ENCODE measurements at places on chromosomes 13 and 19.
A peak's percentile ranks its signal among the peaks of the same experiment; 100 is the strongest.

GRCh38 chr19:38434549-38435051, 1.1 kb downstream of the RYR1 start:
- DNase-seq: no peak

DNA sequence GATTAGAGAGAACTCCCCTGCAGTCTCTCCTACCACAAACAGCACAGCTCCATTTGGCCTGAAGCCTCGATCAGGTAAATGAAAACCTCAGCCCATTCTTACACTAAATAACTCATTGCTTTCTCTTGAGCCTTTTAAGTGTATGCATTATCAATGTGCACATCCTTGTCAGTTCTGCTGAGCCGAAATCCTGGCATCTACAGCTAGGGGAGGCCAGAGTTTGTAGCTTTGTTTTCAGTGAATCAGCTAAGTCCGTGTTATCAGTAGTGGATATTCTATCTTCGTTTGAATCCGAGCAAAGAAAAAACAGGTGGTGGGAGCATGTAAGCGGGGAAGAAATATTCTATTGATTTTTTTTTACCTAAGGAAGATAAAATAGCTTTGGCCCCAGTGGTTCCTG, 84.4 kb downstream of the ESD start:
- DNase-seq: no peak

GRCh38 chr13:75365724-75366173, 116.2 kb downstream of the TBC1D4 start:
- no peak for DNase-seq

DNA sequence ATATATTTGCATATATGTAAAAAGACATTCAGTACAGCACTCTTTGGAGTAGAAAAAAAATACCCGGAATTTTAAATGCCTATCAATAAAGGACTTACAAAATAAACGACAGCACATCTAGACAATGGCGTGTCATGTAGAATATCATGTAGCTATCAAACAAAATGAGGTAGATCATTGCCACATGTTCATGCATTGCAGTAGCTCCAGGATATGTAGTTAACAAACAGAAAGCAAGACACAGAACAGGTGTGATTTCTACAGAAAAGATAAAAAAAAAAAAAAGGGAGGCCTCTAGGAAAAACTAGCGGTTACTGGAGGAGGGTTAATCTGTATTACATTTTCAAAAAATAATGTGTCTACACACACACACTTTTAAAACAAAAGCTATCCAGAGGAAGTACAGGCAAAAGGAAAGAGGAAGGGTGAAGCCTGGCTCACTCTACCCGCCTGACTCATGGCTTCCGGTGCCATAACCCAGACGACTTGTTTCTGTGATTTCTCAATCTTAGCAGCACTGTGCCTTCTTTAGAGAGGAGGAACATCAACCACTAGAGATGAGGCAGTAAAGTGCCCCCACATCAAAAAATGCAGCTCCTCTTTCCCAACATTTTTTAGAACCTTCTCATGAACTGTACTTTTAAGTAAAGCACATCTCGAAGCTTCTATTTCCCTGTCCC, 6.9 kb downstream of the KCTD12 start:
- no peak for DNase-seq

DNA sequence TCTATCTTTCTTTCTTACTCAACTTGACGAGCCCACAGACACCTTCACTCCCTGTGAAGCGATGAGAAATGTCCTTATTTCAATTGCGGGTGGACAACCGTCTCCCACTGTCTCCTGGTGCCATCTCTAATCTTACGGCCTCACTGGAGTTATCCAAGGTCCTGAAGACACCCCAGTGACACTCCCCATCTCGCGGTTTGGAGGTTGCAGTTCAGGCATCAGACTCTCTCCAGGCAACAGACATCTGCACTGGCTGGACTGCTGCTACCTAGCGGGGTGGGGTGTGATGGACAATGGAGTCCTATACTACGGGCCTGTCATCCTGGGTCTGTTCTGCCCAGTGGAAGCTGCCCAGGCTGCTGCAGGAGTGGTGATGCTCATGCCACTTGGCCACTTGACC, 18.3 kb upstream of the IRS2 start:
- DNase-seq: no peak

DNA sequence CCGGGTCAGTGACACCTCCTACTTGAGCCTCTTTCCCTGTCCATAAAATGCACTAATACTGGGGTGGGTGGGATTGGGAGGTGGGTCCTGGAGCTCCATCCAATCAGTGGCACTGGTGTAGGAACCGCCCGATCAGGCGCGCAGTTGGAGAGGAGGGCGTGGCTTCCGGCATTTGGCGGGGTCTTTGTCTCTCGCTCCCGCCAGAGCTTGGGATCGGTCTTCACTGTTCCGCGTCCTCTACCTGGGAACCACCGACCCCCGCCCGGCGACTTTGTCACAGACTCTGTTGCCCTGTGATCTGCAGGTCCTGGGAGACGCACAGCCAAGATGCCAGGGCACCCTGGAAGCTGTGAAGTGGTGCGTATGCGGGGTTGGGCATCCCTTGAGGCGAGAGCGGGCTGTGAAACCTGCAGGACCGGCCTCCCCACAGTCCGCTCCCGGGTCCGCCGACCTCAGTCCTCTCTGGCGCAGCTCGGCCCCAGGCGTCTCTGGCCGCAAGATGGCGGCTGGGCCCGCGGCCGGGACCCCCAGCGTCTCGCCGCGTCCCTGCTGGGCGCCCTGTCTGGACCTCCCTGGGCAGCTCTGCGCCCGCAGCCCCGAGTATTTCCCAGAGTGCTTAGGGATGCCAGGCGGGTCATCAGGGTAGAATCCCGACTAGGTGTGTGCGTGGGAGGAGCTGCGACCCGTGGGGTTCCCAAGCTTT, 41.6 kb upstream of the ZNF730 start:
- no peak for DNase-seq

- DNase-seq: peak; percentile 64
Observed at GRCh38 chr19:18322318-18322758, 538 bp downstream of the LSM4 start.

DNA sequence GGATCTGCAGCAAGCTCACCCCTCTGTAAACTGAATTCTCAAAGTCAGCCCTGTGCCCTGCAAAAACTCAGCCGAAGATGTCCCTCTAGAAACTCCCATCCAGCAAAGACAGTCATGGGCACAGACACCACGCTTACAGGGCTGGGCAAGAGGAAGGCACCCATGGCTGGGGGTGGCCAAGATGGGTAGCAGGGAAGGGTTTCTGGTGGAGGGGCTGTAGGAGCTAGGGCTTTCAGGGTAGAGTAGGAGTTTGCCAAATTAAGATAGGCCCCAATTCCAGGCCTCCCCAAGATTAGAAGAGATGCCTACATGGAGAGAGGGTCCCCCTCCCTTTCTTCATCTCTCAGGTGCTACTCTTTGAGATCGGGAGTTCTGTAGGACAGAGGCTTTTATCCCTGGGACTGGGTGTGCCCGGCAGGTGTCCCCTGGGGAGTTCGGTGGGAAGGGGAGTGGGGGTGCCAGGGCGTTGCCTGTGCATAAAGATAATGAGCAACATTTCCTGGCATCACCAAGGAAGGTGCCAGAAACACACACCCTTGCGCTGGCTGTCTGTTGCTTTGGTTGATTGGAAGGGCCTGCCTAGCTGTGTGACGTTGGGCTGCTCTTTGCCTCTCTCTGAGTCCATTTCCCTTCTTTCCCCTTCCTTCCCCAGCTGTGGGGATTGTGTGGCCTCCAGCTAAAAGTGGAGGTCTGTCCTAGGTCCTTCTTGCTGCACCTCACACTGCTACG, 9.4 kb downstream of the NRTN start:
- no peak for DNase-seq

DNA sequence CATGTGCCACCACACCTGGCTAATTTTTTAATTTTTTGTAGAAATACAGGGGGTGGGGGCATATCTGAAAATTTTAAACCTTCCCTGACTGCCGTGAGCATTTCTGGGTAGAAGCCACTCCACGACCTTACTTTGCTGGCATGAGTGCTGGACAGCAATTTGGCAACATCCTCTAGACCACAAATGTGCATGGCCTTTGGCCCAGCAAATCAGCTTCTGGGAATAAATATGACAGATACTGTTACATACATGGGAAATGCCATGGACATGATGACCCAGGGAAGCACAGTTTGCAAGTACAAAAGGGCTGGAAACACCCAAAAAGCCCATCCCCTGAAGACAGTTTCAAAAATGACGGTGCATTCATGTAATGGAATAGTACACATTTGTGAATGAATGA, 3.2 kb upstream of the PVR start:
- DNase-seq: no peak

GRCh38 chr19:16661480-16662034, 618 bp downstream of the TMEM38A start:
- peak; percentile 44 for DNase-seq

GRCh38 chr13:109533350-109533749, 253.0 kb downstream of the IRS2 start:
- no peak for DNase-seq

GRCh38 chr19:54418030-54418929, 3.0 kb downstream of the TTYH1 start:
- no peak for DNase-seq

DNA sequence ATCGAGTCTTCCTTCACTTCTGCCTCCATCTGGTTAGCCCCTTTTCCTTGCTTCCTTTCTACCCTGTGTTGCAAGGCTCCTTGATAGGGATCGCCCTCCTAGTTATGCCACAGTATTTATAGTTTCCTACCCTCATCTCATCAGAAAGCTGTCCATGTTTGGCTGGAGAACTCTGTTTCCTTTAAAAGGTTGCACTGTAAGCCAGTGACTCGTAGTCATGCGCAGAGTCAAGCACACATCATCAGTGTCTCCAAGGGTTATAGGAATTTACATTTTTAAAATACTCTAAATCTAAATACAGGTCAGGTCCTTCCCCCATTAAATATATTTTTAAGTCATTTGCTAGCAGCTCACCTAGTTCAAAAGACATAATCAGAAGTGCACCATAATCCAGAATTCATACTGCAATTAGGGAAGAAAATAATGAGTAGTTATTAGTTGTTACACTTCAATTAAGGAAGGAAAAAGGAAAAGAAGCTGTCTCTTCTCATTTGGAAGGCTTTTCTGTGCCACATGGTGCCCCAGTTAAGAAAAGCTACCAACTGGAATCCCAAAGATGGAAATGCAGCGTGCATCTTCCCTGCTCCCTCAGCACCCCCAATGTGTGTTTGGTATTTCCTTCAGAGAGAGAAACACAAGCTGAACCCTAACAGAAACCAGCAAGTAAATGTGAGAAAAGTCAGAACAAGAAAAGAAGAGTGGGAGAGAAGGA, 81.0 kb downstream of the GPR12 start:
- DNase-seq: no peak

DNA sequence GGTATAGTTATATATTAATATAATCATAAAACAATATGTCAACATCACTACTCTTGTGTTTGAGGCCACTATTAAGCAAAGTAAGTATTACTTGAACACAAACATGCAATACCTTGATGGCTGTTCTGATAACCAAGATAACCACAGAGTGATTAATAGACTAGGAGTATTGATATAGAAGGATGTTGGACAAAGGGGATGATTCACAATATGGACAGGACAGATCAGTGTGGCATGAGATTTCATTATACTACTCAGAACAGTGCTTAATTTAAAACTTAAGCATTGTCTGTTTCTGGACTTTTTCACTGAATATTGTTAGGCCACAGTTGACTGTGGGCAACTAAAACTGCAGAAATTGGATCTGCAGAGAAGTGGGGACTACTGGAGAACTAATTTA, 384.2 kb downstream of the SLITRK1 start:
- no peak for DNase-seq

DNA sequence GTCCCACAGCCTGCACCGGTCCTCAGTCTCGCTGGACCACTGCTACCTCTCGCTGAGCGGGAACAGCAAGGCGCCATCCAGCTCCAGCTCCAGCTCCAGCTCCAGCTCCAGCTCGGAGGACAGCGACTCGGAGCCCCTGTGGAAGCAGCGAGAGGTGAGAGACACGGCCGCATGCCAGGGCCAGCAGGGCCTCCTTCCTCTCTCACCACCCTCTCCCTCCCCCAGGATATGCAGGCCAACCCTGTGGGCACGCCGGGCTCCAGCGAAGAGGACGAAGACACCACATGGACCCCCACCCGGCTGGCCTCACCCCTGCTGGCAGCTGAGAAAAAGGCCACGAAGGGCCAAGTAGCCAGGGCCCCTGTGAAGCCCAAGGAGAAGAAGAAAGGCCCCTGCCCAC, 7.3 kb downstream of the SIX5 start:
- no peak for DNase-seq

GRCh38 chr13:112175162-112176075, 108.5 kb downstream of the SOX1 start:
- no peak for DNase-seq

DNA sequence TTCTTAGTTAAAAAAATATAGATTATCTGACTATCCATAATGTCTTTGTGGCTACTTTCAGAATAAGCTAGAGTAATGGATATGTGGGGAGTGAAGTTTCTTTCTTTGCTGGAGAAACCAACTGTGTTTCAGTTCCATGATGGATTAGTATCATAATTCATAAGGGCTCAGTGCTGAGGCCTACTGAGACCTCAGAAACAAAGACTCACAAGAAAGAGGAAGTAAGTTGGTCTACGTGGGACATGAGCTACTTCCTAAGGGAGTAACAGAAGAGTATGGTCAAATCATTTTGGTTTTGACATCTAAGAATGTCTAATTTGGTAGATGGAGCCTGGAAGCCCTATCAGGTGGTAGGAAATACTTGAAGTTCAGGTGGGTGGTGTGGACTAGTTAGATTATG, 99.0 kb upstream of the HTR2A start:
- no peak for DNase-seq

GRCh38 chr19:12293777-12294248, 870 bp downstream of the ZNF44 start:
- DNase-seq: peak; percentile 14

GRCh38 chr19:34824686-34825085, 51.7 kb upstream of the ZNF599 start:
- no peak for DNase-seq

- DNase-seq: peak; percentile 15
Observed at GRCh38 chr19:42540071-42540553, 11.8 kb upstream of the CEACAM1 start.

DNA sequence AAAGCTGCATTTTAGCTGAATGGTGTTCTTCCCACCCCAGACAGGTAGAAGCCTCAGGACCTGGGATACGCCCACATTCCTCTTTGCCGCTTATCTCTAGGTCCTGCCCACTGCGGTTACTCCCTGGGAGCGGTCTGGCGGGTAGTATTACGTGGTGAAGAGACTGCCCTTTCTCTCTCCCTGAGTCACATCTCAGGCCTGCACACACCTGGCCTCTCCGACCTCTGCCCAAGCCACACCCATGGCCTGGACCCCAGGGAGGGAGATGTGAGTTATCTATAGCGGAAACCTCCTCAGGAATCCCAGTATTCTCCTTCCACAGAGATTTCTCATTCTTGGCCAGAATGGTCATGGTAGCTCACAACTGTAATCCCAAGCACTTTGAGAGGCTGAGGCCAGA, 17.3 kb downstream of the RHPN2 start:
- DNase-seq: no peak

GRCh38 chr13:19023115-19023514, 158.5 kb downstream of the TUBA3C start:
- DNase-seq: no peak

DNA sequence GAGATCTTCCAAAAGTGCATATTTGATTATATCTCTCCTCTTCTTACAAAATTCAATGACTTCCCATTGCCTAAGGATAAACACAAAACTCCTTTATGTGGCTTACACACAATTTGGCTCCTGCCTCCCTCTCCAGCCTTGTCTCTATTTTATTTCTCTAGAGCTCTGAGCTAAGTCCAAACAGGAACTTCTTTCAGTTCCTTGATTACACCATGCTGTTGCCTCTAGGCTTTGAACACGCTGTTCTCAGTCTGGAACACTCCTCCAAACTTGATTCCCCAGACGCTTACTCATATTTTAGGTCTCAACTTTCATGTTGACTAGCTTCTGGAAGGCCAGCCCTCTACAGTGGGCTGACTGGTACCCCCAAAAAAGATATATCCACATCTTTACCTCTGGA, 258.5 kb downstream of the COG6 start:
- no peak for DNase-seq
